ENCODE measurements at places on chromosomes 7 and 10. TPM values are rescaled to one million over a fixed set of nuclear protein-coding genes. Genes with fewer than 3 reads are reported as not detected.
A peak's percentile ranks its signal among the peaks of the same experiment; 100 is the strongest.

Gene ATXN7L1
- polyA plus RNA-seq = 2.4 TPM

Gene POU6F2
- not detected for polyA plus RNA-seq

Gene MMP21
- polyA plus RNA-seq = not detected

Gene COL28A1
- not detected for polyA plus RNA-seq

Gene TRPV5
- polyA plus RNA-seq = not detected

Gene SSC4D
- polyA plus RNA-seq = 0.93 TPM

Gene TMEM225B
- polyA plus RNA-seq = not detected

- no peak for DNase-seq
These were observed 30.0 kb downstream of the DNAJC12 start for GRCh38 chr10:67807855-67808456.

DNA sequence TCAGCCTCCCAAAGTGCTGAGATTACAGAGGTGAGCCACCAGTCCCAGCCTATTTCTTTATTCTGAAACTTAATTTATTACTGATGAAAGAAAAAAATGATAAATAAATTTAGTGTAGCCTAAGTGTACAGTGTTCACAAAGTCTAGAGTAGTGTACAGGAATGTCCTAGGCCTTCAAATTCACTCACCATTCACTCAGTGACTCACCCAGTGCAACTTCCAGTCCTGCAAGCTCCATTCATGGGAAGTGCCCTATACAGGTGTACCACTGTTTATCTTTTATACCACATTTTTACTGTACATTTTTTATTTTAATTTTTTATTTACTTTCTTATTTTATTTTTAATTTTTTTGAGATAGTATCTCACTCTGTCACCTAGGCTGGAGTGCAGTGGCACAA, 12.2 kb downstream of the MRLN start:
- peak; percentile 8 for DNase-seq

- DNase-seq = peak; percentile 3
These were observed 46.2 kb downstream of the ICA1 start for GRCh38 chr7:8215648-8216333.

DNA sequence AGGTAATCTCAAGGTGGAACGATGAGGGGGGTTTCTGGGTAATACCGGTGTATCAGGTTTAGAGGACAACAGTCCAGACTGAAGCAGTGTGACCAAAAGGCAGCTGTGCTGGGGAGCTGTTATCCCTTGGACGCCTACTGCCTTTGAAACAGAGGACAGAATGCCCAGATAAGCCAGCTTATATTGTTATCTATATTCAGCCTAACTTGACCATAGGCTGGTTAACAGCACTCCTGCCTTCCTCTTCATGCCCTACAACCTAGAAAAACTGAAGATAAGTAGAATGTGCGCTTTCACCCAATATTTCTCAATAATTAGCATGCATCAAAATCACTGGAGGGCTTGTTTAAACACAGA, 44.9 kb downstream of the IL6 start:
- DNase-seq = no peak

DNA sequence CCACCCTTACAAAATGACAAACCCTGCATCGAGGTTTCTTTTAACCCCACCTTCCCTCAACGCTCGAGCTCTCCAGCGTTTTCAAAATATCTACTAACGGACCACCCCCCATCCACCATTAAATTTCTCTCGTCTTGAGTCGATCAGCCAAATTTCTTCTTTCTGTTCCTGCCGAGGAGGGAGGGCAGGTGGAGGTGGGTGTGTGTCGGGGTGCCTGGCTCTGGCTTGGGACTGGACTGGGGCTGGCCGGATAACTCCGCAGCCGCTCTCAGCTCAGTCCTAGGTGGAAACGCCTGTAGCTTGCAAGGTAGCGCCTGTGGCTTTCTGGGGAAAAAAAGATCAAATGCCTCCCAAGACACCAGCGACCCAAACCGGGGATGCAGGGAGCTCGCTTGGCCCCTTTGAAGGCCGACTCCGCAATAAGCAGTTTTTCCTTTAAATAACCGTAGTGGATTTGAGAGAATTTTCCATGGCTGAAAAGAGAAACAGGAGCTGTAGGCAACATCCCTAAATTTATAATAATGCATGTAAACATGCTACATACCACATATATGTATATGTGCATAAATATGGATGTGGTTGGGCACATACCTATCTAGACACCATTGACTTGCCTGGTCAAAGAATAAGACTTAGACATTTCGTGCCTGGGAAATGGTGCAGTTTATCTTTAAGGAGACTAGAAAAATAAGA, 1.9 kb upstream of the TMEM178B start:
- DNase-seq = no peak

- DNase-seq = no peak
These were observed 4.3 kb downstream of the COPS6 start for GRCh38 chr7:100093054-100093453.

- DNase-seq = no peak
These were observed 21.4 kb upstream of the AOC1 start for GRCh38 chr7:150830937-150831336.

GRCh38 chr10:34163075-34163905, 651.8 kb downstream of the PARD3 start:
- DNase-seq = no peak

DNA sequence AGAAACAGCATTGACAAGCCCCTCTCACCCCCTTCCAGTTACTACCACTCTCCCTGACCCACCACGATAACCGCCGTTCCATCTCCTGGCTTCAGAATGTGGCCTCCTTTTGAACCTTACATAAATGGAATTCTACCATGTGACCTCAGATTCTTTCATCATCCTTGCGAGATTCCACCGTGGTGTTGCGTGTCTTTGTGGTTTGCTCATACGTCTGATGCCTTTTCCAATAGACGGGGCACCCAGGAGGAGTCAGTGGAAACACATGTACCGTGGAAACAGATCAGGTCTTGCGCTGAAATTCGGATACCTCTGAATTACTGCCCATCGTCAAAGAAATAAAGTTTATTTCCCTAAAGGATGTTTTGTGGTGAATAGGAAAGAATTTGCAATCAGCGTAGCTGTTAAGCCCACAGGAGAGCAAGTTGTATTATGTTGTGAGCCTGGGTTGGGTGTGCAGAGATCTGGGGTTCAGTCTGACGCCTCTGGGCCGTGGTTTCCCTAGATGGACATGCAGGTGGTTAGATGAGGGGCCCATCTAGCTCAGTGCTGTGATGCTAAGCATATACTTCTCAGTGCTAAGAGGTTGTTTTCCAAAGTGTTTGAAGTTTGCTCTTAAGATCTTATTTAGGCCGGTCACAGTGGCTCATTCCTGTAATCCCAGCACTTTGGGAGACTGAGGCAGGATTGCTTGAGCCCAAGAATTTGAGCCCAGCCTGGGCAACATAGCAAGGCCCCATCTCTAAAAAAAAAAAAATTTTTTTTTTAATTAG, 29.1 kb downstream of the GTF2IRD1 start:
- peak; percentile 74 for DNase-seq

DNA sequence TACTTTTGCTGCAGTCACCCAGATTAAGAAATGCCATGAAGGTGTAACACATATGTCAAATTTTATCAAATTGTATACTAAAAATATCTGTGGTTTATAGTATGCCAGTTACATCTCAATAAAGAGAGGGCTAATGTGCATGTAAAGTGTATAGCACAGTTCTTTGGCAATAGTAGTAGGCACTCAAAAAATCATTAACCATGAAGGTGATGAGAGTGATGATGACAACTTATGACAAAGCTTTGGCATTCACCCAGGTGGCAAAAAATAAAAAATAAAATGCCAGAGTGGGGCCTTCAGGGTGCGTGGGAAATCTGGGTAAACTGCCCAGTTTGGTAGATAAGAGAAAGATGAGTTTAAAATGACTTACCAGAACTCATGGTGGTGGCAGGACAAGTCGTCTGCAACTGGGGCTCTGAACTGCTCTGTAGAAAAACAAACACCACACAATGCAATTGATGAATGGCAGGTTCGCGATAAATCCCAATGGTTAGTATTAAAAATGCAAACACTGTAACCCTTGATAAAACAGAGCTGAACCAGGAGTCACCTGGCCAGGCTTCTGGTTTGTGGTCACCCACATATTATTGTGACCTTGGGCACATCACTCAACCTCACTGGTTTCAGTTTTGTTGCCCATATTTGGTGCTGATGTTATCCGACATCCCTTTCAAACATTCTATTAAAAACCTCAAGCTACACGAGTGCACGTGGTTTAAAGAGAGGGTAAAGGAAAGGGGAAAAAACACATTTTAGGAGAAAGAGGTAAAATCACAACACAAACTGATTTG, 120.2 kb downstream of the SORBS1 start:
- DNase-seq = no peak

Data from mammary epithelial cell (primary cell).